ENCODE measurements at places on chromosomes 11 and 22.
A peak's percentile ranks its signal among the peaks of the same experiment; 100 is the strongest.

GRCh38 chr11:61345954-61346843 lies 13.2 kb downstream of the TKFC start:
- DNase-seq, result no peak

DNA sequence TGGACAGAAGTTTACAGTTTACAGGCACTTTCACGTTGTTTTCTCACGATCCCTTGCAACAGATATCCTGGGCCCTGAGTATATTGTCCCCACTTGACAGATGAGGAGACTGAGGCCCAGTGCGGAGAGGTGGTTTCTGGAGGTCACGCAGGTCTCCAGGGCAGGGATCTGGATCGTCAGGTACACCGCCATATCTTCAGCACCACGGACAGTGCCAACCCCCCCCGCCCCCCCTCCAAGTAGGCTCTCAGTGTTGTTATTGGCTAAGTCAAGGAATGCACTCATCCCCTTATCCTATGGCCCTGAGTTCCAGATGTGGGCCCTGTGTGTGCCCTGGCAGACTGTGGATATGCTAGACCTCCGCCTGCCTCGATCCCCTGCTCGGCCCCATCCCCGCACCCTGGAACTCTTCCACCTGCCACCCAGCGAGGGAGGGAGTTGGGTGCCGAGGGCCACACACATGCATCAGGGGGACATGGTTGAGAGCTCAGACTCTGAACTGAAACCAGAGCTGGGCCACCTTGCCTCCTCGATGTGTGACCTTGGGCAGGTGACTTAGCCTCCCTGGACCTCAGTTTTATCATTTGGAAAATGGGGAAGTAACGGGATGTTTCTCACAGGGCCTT lies 37.5 kb downstream of the MPPED1 start:
- no peak for DNase-seq

- no peak for DNase-seq
These were observed 2.5 kb downstream of the PKP3 start for GRCh38 chr11:396511-396947.

GRCh38 chr22:33691057-33691630 lies 229.1 kb downstream of the LARGE1 start:
- DNase-seq, result no peak

DNA sequence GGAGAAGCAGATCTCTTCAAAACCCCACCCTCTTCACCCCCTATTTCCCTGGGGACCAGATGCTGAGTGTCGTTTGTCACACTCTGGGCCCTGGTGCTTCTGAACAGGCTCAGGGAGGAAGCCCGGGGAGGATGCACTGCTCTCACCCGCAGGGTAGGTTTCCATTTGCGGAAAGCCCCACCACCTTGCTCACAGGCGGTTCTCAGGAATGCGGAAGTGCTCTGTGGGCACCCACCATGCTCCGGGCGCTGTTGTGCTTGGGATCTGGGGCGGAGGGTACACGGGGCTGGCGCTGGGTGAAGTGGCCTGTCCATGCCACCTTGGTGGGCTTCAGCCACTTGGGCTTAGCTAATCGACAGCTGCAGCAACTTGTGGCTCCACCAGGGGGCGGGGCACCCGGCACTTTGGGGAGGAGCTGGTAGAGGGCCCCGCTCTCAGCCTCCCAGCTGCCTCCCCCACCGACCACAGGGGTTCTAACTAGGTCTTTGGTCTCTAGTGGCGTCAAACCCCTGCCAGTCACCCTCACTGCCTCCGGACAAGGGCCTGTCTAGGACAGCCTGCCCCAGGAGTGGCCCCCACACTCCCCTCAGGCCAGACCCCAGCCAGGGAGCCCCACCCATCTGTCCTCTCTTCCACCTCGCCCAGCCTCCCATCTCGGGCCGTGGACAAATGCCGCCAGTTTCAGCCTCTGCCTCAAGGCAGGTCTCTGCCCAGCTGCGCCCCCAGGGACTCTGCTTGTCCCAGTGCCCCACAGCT lies 7.4 kb downstream of the NDUFV1 start:
- DNase-seq, result peak; percentile 80

Measured in stimulated activated CD8-positive, alpha-beta memory T cell treated with anti-CD3 and anti-CD28 coated beads, Interleukin-4, amount 100 ng/mL, for 1 hour (primary cell).